ENCODE measurements at places on chromosomes 16 and 17.

- no peak for DNase-seq
Measured at GRCh38 chr16:47392081-47392480, 68.8 kb downstream of the ITFG1 start.

- no peak for DNase-seq
Measured at GRCh38 chr16:58154345-58154744, 25.2 kb upstream of the CFAP20 start.

DNA sequence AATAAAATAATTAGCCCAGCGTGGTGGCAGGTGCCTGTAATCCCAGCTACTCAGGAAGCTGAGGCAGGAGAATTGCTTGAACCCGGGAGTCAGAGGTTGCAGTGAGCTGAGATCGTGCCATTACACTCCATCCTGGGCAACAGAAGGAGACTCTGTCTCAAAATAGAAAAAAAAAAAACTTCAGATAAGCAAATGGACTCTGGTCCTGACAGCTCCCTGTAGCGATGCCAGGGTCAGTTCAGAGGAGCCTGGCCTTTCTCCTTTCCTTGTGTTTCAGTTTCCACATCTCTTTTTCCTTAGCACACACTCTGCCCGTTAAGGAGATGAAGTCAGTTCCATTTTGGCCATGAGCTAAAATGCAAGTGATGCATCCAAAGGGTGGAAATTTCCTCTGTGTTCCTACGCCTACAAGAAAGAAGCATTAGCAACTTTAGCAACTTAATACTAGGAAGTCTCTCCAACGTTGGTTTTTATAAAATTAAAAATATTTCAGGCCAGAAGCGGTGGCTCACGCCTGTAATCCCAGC lies 11.6 kb upstream of the GRB2 start:
- no peak for DNase-seq

GRCh38 chr16:71610936-71611871 lies 14.8 kb upstream of the MARVELD3 start:
- peak; percentile 91 for DNase-seq

DNA sequence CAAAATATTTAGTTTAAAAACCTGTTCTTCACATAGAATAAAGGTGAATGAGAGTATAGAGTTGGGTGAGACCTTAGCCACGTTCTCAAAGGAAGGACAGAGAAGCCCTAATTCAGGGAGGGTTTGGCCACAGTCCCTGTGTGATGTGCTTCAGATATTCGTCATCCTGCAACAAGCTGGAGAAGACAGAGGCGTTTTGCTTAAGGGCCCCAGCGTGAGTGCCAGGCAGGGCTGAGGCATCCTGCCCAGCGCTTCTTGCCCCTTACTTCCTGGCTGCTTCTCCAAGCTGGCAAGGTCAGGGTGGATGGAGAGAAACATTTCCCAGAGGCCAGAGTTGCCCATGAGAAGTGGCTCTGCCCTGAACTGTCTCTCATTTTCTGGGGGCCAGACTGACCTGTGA lies 46.9 kb downstream of the AXIN2 start:
- DNase-seq, result no peak

DNA sequence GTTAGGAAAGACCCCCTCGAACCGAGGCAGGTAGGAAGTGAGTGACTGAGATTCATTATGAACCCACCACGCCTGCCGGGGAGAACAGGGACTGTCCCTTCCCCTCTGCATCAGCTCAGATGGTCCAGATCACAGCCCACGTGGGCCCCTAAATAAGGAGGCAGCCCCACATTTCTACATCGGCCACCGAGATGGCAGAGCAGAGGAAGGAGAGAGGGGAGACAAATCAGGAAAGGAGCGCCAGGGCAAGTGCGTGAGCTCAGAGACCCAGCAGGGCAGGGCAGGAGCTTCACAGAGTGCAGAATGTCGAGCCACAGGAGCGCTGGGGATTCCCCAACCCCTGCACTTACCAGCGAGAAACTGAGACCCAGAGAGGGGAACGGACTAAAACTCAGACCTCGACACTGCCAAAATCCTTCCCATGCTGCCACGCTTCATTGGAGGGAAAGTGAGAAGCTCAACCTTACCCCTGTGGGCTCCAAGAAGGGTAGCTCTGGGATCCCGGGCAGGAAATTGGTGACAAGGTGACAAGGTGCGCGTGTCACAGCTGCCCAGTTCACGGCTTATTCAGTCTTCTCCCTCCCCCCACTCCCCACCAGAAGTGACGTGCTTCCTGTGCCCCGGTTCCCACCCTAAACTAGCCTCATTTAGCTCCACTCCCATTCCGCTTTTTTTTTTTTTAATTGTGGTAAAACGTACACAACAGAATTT lies at the start of gene ICAM2:
ICAM2 (minus strand) TSS at position 578 of the 711 bp plus-strand sequence. CDS start 13,942 bp downstream, outside the sequence.
- DNase-seq, result no peak

- DNase-seq, result no peak
Measured at GRCh38 chr17:27888067-27888466, 5.1 kb downstream of the LYRM9 start.

DNA sequence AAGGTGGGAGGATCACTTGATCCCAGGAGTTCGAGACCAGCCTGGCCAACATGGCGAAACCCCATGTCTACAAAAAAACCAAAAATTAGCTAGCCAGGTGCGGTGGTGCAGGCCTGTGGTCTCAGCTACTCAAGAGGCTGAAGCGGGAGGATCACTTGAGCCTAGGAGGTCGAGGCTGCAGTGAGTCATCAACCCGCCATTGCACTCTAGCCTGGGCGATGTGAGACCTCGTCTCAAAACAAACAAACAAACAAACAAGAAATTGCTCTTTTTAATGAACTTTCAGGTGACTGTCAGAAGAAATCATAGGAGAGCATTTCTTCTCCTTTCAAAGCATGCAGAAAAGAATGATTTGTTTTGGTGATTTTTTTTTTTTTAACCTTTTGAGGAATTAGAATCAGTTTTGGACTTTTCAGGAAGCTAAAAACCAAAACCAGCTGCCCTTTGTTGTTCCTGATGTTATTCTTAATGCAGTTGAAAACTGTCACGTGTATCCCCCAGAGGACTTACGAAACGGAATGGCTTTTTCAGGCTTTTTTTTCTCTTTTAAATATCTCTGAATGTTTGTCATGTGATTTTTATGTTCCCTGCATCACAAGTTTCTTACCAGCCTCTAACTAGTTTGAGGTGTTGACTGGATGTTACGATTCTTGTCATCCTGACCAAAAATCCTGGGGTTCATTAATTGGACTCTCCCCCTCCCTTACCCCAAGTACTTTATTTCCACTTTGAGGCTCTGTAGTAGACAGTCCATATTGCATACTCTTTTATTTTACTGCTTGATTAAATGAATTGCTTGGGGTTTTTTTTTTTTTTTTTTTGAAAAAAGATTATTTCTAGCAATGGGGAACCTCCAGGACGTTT lies 34.1 kb downstream of the SNX29 start:
- DNase-seq, result no peak

GRCh38 chr16:88065747-88066142 lies 114.5 kb downstream of the BANP start:
- no peak for DNase-seq

DNA sequence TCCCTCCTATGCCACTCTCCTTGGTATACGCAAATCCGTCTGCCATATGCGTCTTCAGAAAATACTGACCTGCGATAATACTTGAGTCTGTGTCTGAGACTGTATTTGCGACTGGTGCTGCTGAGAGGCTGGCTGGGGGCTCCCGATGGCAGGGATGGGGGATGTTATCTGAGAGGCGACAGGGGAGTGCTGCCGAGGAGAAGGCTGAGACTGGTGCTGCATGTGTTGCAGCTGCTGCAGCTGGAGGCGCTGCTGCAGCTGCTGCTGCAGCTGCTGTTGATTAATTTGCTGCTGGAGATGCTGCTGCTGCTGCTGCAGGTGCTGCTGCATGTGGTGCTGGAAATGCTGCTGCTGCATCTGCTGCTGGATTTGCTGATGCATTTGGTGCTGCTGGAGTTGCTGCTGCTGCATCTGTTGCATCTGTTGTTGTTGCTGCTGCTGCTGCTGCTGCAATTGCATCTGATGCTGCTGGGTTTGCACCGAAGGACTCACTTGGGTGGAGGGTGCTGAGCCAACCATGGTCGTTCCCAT lies 107.7 kb downstream of the TOX3 start:
- DNase-seq, result no peak

DNA sequence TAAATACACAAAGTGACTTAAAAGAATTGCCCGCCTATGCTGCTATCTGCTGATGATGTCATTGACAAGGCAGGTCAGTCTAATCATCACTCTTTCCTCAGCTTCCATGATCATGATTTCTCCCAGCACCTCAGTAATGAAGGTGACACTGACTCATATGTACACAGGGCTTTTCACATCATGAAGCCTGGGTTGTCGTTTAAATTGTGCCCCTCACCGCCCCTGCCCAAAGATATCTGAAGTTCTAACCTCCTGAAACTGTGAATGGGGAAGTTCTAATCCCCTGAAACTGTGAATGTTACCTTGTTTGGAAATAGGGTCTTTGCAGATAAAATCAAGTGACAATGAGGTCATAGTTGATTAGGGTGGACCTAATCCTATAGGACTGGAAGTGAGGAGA lies 17.4 kb upstream of the GPRC5C start:
- DNase-seq, result no peak
